ENCODE measurements at places on chromosomes 7 and 10. TPM values are rescaled to one million over a fixed set of nuclear protein-coding genes. Genes with fewer than 3 reads are reported as not detected.

- peak; percentile 71 for DNase-seq
- H3K27ac ChIP-seq, result no peak overlapping the region
- H3K4me1 ChIP-seq, result no peaks in the 10 kb centered on the region
- no peak overlapping the region for H3K4me3 ChIP-seq
- H3K27me3 ChIP-seq, result no peaks in the 10 kb centered on the region
- H3K36me3 ChIP-seq, result no peaks in the 10 kb centered on the region
Observed at GRCh38 chr10:30384701-30385201, 35.7 kb upstream of the MTPAP start.

Gene LRRC61
- 17.1 TPM for total RNA-seq

Gene PKD2L1
- total RNA-seq, result not detected

GRCh38 chr7:128132426-128133069 lies 101.3 kb upstream of the LRRC4 start:
- no peaks in the 10 kb centered on the region for H3K36me3 ChIP-seq
- no peak overlapping the region for H3K27ac ChIP-seq
- H3K27me3 ChIP-seq, result peaks cover 15% of the 10 kb centered on the region
- peaks cover 10% of the 10 kb centered on the region for H3K4me1 ChIP-seq
- no peak for DNase-seq
- H3K4me3 ChIP-seq, result no peak overlapping the region

Gene OR2A42
- total RNA-seq, result 0.06 TPM

Gene SPACDR
- 0.54 TPM for total RNA-seq

GRCh38 chr10:24457661-24458318 lies 248.9 kb downstream of the KIAA1217 start:
- no peaks in the 10 kb centered on the region for H3K36me3 ChIP-seq
- DNase-seq, result no peak
- H3K27me3 ChIP-seq, result no peaks in the 10 kb centered on the region
- H3K4me1 ChIP-seq, result peaks cover 13% of the 10 kb centered on the region

DNA sequence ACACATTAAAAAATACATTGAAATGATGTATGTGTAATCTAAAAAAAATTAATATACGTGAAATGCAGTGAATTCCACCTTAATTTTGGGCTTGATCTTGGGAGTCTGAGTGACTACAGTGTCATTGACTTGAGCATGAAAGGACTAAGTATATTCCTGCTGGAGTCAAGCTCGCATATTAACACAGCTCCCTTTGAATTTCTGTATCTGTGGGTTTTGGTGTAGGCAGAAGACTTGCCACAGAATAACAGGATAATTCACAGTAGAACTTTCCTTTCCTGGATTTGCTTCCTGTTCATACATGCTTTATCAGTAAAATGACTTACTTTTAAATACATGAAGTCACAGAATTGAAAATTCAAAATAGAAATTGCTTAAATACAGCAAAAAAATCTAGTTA lies 55.3 kb downstream of the PPP1R9A start:
- no peaks in the 10 kb centered on the region for H3K4me1 ChIP-seq
- H3K36me3 ChIP-seq, result no peaks in the 10 kb centered on the region
- no peak overlapping the region for H3K4me3 ChIP-seq
- no peak for DNase-seq
- H3K27ac ChIP-seq, result no peak overlapping the region

Gene KAZALD1
- 9.8 TPM for total RNA-seq

DNA sequence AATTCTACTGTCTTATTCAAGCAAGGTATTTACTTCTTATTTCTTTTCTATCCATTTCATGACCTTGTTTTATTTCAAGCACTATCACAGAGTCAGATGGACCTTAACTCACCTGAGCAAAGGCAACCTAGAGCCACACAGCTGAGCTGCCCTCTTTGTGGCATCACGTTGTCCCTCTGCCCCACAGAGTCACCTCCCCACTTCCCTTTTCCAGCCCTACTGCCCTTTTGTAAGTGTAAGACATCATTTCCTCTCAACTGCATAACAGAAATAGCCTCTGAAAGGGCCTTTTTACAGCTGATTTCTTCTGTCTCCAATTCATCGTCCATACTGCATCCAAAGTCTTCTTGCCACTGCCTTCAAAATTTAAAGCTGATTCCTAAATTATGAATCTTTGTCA lies 946.0 kb downstream of the NRG3 start:
- no peak overlapping the region for H3K27ac ChIP-seq
- H3K4me3 ChIP-seq, result no peak overlapping the region
- H3K27me3 ChIP-seq, result no peaks in the 10 kb centered on the region
- no peaks in the 10 kb centered on the region for H3K36me3 ChIP-seq
- DNase-seq, result no peak
- H3K4me1 ChIP-seq, result no peaks in the 10 kb centered on the region

Gene TRA2A
- total RNA-seq, result 67.1 TPM

Gene LBX1
- not detected for total RNA-seq

DNA sequence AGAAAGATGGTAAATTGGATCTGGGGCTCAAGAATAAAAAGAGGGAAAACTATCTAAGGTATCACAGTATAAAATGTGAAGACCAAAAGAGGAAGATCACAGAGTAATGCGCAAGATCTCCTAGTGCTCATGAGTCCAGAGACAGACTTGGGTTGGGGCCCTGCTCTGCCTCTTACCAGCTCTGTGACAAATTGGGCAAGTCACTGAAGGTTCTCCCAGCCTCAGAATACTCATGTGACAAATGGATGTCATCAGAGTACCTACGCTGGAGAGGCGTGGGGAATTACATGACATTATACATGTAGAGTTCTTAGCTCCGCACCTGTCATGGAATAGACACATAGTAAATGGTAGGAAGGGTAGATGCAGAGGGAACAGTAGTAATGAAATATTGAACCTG lies 124.4 kb downstream of the DOCK4 start:
- no peak for DNase-seq
- H3K27ac ChIP-seq, result no peak overlapping the region
- H3K4me1 ChIP-seq, result peaks cover 4% of the 10 kb centered on the region
- no peaks in the 10 kb centered on the region for H3K27me3 ChIP-seq

DNA sequence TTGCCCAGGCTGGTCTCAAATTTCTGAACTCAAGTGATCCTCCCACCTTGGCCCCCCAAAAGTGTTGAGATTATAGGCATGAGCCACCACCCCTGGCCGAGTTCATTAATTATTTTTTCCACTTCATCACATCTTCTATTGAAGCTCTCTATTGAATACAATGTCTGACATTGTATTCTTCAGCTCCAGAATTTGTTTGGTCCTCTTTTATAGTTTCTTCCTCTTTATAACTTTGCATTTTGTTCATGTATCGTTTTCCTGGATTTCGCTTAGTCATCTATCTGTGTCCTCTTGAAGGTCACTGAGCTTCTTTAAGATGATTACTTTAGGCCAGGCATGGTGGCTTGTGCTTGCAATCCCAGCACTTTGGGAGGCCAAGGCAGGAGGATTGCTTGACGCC lies 30.2 kb downstream of the NOM1 start:
- no peak overlapping the region for H3K4me3 ChIP-seq
- H3K4me1 ChIP-seq, result no peaks in the 10 kb centered on the region
- H3K27me3 ChIP-seq, result no peaks in the 10 kb centered on the region
- DNase-seq, result no peak
- H3K36me3 ChIP-seq, result no peaks in the 10 kb centered on the region
- no peak overlapping the region for H3K27ac ChIP-seq

- H3K4me1 ChIP-seq, result no peaks in the 10 kb centered on the region
- no peaks in the 10 kb centered on the region for H3K36me3 ChIP-seq
- no peak overlapping the region for H3K27ac ChIP-seq
- DNase-seq, result no peak
- H3K4me3 ChIP-seq, result no peak overlapping the region
Observed at GRCh38 chr10:110758898-110759297, 112.8 kb upstream of the PDCD4 start.

Gene NPC1L1
- total RNA-seq, result 0.88 TPM

- H3K27ac ChIP-seq, result no peak overlapping the region
- no peak for DNase-seq
- H3K4me1 ChIP-seq, result no peaks in the 10 kb centered on the region
- no peaks in the 10 kb centered on the region for H3K27me3 ChIP-seq
- H3K36me3 ChIP-seq, result no peaks in the 10 kb centered on the region
Observed at GRCh38 chr10:112507046-112507445, 60.0 kb downstream of the VTI1A start.

- DNase-seq, result peak; percentile 72
- no peaks in the 10 kb centered on the region for H3K36me3 ChIP-seq
- H3K27ac ChIP-seq, result peak overlapping the region; percentile 84
- no peaks in the 10 kb centered on the region for H3K27me3 ChIP-seq
Observed at GRCh38 chr10:30455816-30456215, 21.8 kb downstream of the MAP3K8 start.

Gene DNAJB12
- total RNA-seq, result 37.7 TPM

Gene ADARB2
- total RNA-seq, result 1.0 TPM

- no peaks in the 10 kb centered on the region for H3K27me3 ChIP-seq
- DNase-seq, result peak; percentile 24
- no peaks in the 10 kb centered on the region for H3K36me3 ChIP-seq
- no peak overlapping the region for H3K4me3 ChIP-seq
Observed at GRCh38 chr10:76333326-76333725, 901.9 kb downstream of the LRMDA start.

DNA sequence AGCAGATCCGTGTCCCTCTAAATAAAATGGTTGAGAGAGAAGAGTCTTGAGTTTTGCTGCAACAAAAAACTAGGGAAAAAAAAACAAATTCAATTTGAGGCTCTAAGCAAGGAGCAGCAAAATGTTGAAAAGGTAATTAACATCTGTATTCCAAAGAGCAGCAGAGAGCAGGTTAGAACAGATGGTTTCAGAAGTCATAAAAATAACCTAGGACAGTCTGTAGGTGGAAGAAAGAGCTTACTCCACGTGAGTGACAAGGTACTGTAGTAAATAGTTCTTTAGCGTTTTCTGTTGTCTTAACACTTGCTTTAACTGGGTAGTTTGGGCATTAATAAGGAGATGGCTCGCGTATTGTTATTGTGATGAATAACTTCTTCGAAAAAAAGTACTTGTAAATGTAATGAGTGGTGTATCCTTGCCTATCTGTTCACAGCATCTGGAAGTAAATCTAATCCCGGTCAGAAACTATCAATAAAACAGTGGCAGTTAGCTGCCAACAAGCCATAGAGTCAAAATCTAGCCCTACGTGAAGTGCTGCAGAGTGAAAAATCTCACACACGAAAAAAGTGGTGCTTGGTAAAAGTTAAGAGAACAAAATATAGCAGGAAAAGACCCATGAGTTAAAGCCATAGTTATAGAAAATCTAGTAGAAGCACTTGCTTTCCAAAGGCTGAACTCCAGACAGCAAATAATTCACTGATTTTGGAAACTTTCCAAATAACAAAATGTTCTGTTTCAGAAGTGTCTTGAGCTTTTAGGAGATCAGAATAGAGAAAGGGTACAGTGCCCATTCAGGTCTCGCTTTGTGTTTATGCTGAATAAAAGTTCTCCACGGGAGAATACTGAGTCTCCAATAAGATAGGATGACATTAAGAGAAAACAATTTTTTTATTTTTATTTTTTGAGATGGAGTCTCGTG lies 49.3 kb upstream of the PARD3 start:
- peaks cover 4% of the 10 kb centered on the region for H3K4me1 ChIP-seq
- no peaks in the 10 kb centered on the region for H3K27me3 ChIP-seq
- peak; percentile 65 for DNase-seq
- no peaks in the 10 kb centered on the region for H3K36me3 ChIP-seq
- H3K27ac ChIP-seq, result no peak overlapping the region

Gene C10orf105
- total RNA-seq, result 0.35 TPM

DNA sequence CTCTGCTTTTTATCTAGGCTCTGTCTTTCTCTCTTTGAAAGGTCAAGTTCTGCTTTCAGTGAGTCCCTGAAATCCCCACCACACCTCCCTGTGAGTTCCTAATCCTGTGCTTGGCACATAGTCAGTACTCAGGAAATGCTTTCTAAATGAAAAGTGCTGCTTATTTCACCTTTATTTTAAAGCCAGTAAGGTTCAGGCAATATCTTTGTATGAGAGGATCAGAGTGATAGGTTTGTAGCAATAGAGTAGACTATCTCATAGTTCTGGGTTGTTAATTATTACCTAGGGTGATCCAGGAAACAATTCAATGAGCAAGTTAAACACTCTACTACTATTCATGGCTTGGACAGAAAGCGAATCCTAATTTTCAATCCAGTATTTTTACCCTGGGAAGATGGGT lies 7.4 kb upstream of the LAMB1 start:
- H3K27ac ChIP-seq, result peak overlapping the region; percentile 45
- no peak for DNase-seq
- no peaks in the 10 kb centered on the region for H3K36me3 ChIP-seq

GRCh38 chr10:4474829-4475228 lies 351.2 kb upstream of the AKR1E2 start:
- H3K27me3 ChIP-seq, result no peaks in the 10 kb centered on the region
- DNase-seq, result no peak
- no peaks in the 10 kb centered on the region for H3K36me3 ChIP-seq
- no peaks in the 10 kb centered on the region for H3K4me1 ChIP-seq
- H3K4me3 ChIP-seq, result no peak overlapping the region
- H3K27ac ChIP-seq, result no peak overlapping the region

GRCh38 chr10:75772153-75772887 lies 340.9 kb downstream of the LRMDA start:
- H3K4me3 ChIP-seq, result peak overlapping the region; percentile 35
- H3K4me1 ChIP-seq, result no peaks in the 10 kb centered on the region
- H3K27ac ChIP-seq, result no peak overlapping the region
- no peaks in the 10 kb centered on the region for H3K27me3 ChIP-seq
- H3K36me3 ChIP-seq, result no peaks in the 10 kb centered on the region

Gene UMAD1
- 18.0 TPM for total RNA-seq

Gene SDK1
- 38.3 TPM for total RNA-seq

Gene NEUROG3
- not detected for total RNA-seq

Gene CCDC3
- 33.5 TPM for total RNA-seq

GRCh38 chr7:146728611-146729010 lies 612.0 kb downstream of the CNTNAP2 start:
- no peaks in the 10 kb centered on the region for H3K4me1 ChIP-seq
- H3K4me3 ChIP-seq, result no peak overlapping the region
- no peaks in the 10 kb centered on the region for H3K27me3 ChIP-seq
- H3K27ac ChIP-seq, result no peak overlapping the region

GRCh38 chr7:79157281-79157680 lies 296.2 kb downstream of the MAGI2 start:
- H3K27ac ChIP-seq, result no peak overlapping the region
- H3K4me1 ChIP-seq, result no peaks in the 10 kb centered on the region
- no peaks in the 10 kb centered on the region for H3K27me3 ChIP-seq
- H3K4me3 ChIP-seq, result no peak overlapping the region
- DNase-seq, result no peak

- H3K36me3 ChIP-seq, result no peaks in the 10 kb centered on the region
- no peak overlapping the region for H3K4me3 ChIP-seq
- no peaks in the 10 kb centered on the region for H3K4me1 ChIP-seq
- H3K27ac ChIP-seq, result no peak overlapping the region
- no peak for DNase-seq
Observed at GRCh38 chr10:110610308-110610774, 33.8 kb upstream of the RBM20 start.

GRCh38 chr7:2792856-2793487 lies 51.1 kb downstream of the GNA12 start:
- no peaks in the 10 kb centered on the region for H3K27me3 ChIP-seq
- no peaks in the 10 kb centered on the region for H3K4me1 ChIP-seq
- no peak overlapping the region for H3K4me3 ChIP-seq
- DNase-seq, result no peak
- H3K27ac ChIP-seq, result no peak overlapping the region

Gene NPTX2
- total RNA-seq, result 2.0 TPM

- H3K36me3 ChIP-seq, result peaks cover 4% of the 10 kb centered on the region
- peaks cover 2% of the 10 kb centered on the region for H3K4me1 ChIP-seq
- no peak overlapping the region for H3K4me3 ChIP-seq
- H3K27ac ChIP-seq, result no peak overlapping the region
- DNase-seq, result no peak
Observed at GRCh38 chr10:100349087-100349486, 2.1 kb downstream of the SCD start.

- H3K4me1 ChIP-seq, result peaks cover 5% of the 10 kb centered on the region
- peak; percentile 62 for DNase-seq
- H3K27me3 ChIP-seq, result no peaks in the 10 kb centered on the region
- no peaks in the 10 kb centered on the region for H3K36me3 ChIP-seq
- no peak overlapping the region for H3K27ac ChIP-seq
Observed at GRCh38 chr10:110460111-110460809, 37.4 kb upstream of the DUSP5 start.

Measured in kidney (tissue), 22 donors.